ENCODE measurements at places on chromosomes 5 and 9. TPM values are rescaled to one million over a fixed set of nuclear protein-coding genes. Genes with fewer than 3 reads are reported as not detected.

The HAVCR2 gene
- 0.55 TPM for total RNA-seq

The GPR151 gene
- not detected for total RNA-seq

The LCN9 gene
- 0.30 TPM for total RNA-seq

The TMEM141 gene
- 31.0 TPM for total RNA-seq

The SPATA6L gene
- 0.44 TPM for total RNA-seq

DNA sequence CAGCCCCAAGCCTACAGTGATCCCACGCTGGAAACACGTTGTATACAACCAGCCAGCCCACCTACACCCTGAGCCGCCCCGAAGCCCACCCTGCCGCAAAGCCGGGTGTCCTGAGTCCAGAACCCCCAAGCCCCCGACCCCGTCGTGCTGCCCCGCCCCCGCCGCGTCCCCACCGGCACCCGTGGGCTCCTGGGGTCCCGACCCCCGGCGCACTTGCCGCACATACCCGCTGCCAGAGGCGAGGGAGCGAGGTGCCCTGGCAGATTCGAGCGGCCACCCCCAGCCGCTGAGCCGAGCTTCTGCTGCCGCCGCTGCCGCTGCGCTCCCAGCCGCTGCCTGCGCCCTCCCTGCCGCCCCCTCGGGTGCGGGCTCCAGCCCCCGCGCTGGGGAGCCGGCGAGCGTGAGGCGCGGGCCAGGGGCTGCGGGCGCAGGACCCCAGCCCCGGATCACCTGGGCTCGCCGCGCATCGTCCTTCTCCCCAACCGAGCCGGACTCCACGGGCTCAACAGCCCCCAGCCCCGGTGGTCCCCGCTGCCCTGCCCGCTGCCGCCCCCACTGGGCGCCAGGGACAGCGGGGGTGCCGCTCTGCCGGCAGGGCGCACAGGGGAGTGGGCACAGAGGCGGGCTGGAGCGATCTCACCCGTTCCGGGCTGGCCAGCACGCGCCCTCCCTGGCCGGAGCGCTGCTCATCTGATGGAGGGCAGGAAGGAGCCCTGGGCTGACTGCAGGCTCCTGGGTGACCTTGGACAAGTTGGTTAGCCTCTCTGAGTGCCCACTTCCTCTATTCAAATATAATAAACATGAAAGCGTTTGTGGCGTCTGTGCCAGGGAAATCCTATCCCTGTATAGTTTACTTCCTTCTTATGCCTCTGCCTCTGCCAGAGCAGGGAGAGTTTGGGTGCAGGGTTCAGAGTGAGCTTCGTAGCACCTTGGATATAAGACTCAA is at the start of gene HTR4:
Gene HTR4, minus strand, starts transcription at position 692 of the 946 bp plus-strand sequence. CDS start 17,513 bp downstream, outside the sequence.
- DNase-seq = peak; percentile 2
- peaks cover 4% of the 10 kb centered on the region for H3K4me1 ChIP-seq
- H3K4me3 ChIP-seq = peak within 1 kb of the TSS; percentile 60
- peaks cover 90% of the 10 kb centered on the region for H3K27me3 ChIP-seq
- H3K27ac ChIP-seq = no peak within 1 kb of the TSS
- H3K36me3 ChIP-seq = peaks cover 2% of the 10 kb centered on the region

- no peak for DNase-seq
- no peak overlapping the region for H3K4me3 ChIP-seq
- peaks cover 32% of the 10 kb centered on the region for H3K4me1 ChIP-seq
- no peaks in the 10 kb centered on the region for H3K36me3 ChIP-seq
- H3K27me3 ChIP-seq = no peaks in the 10 kb centered on the region
These were observed 60.1 kb downstream of the SEMA6A start for GRCh38 chr5:116514421-116514970.

DNA sequence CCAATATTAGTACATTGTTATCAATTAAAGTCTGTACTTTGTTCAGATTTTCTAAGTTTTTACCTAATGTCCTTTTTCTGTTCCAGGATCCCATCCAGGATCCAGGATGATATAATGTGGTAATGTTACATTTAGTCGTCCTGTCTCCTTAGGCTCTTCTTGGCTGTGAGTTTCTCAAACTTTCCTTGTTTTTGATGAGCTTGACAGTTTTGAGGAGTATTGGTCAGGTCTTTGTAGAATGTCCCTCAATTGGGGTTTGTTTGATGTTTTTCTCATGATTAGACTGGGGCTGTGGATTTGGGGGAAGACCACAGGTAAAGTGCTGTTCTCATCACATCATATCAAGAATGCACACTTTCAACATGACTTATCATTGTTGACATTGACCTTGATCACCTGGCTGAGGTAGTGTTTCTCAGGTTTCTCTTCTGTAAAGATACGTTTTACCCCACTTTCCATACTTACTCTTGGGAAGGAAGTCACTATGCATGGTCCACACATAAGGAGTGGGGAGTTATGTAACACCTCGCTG is 9.6 kb downstream of the NDFIP1 start:
- H3K4me1 ChIP-seq = no peaks in the 10 kb centered on the region
- peak overlapping the region; percentile 24 for H3K27ac ChIP-seq
- no peak for DNase-seq

- no peak overlapping the region for H3K27ac ChIP-seq
- H3K4me1 ChIP-seq = peaks cover 8% of the 10 kb centered on the region
- no peak overlapping the region for H3K4me3 ChIP-seq
- peaks cover 12% of the 10 kb centered on the region for H3K27me3 ChIP-seq
- DNase-seq = no peak
- H3K36me3 ChIP-seq = no peaks in the 10 kb centered on the region
These were observed 24.3 kb downstream of the LHX3 start for GRCh38 chr9:136180586-136180985.

All from neural crest cell (in vitro differentiated cells).